GM23248 (cell line): ENCODE measurements at places on chromosomes 1 and 21. TPM values are rescaled to one million over a fixed set of nuclear protein-coding genes. Genes with fewer than 3 reads are reported as not detected.

- no peaks in the 10 kb centered on the region for H3K27me3 ChIP-seq
- DNase-seq, result no peak
- H3K36me3 ChIP-seq, result 0 out of 2 replicates have a peak, but pooled peaks cover 5% of the 10 kb centered on the region
- H3K4me3 ChIP-seq, result no peak overlapping the region
- H3K27ac ChIP-seq, result no peak overlapping the region
- H3K4me1 ChIP-seq, result peaks cover 7% of the 10 kb centered on the region
Observed at GRCh38 chr1:5943343-5944124, 48.7 kb downstream of the NPHP4 start.

DNA sequence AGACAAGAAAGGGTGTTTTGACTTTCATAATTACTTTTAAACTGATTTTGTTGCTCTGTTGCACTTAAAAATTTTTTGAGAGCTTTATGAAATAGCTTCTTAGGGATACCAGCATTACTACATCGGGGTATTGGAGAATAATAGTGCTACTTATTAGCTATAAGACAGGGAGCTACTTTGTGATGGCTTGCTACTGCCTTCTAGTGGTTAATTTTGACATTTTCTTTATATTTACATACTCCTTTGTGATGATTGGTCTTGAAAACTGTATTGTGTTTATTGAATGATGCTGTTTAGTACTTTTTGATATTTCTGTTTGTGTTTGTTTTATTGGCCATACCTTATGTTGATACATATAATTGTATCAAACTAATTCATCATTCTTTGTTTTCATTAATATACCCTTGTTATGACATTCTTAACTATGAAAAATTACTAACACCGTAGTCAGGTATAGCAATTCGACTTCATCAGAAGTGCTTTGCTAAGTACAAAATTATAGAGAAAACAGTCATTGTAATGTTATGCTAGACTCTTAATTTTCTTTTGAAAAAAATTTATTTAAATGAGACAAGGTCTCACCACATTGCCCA, 85.5 kb downstream of the CLIC4 start:
- H3K4me3 ChIP-seq, result no peak overlapping the region
- DNase-seq, result peak; percentile 66
- no peak overlapping the region; the same call in 1 of the 2 replicates for H3K27ac ChIP-seq
- peaks cover 46% of the 10 kb centered on the region for H3K36me3 ChIP-seq
- H3K4me1 ChIP-seq, result peaks cover 54% of the 10 kb centered on the region
- H3K27me3 ChIP-seq, result no peaks in the 10 kb centered on the region

- no peak overlapping the region for H3K4me3 ChIP-seq
- no peak for DNase-seq
Observed at GRCh38 chr21:44372616-44373015, 19.2 kb downstream of the TRPM2 start.

- no peaks in the 10 kb centered on the region for H3K27me3 ChIP-seq
- H3K36me3 ChIP-seq, result no peaks in the 10 kb centered on the region
- no peak overlapping the region for H3K4me3 ChIP-seq
Observed at GRCh38 chr1:244778344-244778743, 57.1 kb upstream of the COX20 start.

The RNF19B gene
- 9.5 and 11.1 TPM in 2 replicates for total RNA-seq

The VTCN1 gene
- not detected in 2 replicates for total RNA-seq
